IPS-NIHi11 (cell line): ENCODE measurements at places on chromosomes 16 and 17.

DNA sequence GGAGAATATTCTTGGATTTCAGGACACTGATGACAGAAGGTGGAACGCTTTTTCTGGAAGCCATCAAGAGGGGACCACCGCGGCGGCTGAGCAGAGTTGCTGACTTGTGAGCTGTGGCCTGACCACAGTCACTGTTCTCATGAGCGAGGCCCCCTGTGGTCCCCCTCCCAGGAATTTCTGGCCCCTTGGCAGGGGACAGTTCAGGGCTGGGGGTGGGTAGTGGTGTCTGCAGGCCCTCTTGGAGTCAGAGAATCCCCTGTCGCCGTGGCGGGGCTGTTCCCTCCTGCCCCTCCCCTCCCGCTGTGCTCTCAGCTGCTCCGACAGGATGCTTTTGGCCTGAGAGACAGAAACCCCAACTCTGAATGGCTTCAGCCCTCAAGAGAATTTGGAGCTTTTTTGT, 292.0 kb downstream of the SEC14L1 start:
- peak; percentile 15 for DNase-seq

DNA sequence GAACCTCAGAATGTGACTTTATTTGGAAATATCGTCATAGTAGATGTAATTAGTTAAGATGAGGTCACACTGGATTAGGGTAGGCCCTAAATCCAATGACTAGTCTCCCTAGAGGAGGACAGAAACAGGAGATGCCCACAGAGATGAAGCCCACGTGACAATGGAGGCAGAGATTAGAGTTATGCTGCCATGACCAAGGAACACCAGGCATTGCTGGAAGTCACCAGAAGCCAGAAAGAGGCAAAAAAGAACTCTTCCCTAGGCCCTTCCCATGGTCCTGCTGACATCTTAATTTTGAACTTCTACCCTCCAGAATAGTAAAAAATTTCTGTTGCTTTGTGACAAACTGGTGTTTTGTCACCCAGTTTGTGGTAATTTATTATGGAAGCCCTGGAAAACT, 49.6 kb downstream of the IKZF3 start:
- no peak for DNase-seq

- DNase-seq = no peak
These were observed 121.0 kb upstream of the TOB1 start for GRCh38 chr17:50986989-50987660.

DNA sequence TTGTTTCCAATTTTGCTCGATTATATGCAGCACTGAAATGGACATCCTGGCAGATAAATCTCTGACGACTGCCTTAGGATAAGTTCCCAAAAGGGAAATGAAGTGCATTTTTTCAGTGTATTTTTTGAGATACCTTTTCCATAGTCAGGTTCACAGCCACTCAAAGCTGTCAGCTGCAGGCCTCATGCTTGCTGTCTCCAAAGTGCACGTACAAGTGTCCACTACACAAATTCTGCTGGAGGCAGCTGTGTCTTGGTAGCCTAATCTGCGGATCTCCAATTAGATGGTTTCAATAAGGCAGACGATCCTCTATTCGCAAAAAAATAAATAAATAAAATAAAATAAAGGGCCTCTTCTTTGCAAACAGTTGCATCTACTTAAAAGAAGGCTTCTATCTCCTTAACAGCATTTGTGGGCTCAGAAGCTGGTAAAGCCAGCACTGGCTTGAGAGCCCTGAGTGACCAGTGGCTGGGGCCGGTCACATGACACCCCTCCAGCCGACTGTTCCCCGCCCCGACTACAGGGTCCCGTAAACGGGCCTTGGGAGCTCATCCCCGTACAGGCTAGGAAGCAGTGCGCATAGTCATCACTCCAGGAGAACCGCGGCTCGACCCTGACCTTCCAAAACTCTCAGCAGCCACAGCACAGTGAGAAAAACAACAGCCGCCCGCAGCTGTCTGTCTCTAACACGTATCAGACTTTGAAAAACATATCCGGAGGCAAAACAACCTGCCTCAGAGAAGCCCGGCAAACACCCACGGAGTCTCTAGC, 18.8 kb downstream of the RPH3AL start:
- peak; percentile 82 for DNase-seq

- no peak for DNase-seq
These were observed 1.2 kb downstream of the SNTB2 start for GRCh38 chr16:69188236-69188549.

- no peak for DNase-seq
These were observed 6.2 kb upstream of the CHP2 start for GRCh38 chr16:23748630-23749029.

DNA sequence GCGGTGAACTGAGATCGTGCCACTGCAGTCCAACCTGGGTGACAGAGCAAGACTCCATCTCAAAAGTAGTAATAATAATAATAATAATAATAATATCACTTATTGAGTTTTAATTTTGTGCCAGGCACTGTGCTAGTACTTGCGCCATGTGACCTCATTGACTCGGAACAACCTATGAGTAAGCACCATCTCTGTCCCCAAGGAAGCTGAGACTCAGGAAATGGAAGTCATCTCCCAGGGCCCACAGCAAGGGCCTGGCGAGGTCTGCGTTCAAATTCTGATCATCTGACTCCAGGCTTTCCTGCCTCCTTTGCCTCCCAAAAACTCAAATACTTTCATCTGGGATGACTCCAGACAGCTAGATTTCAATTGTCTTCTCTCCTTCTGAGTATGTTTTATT, 162.9 kb downstream of the SEC14L1 start:
- no peak for DNase-seq

- no peak for DNase-seq
These were observed 29.1 kb upstream of the SPNS2 start for GRCh38 chr17:4469552-4469951.

DNA sequence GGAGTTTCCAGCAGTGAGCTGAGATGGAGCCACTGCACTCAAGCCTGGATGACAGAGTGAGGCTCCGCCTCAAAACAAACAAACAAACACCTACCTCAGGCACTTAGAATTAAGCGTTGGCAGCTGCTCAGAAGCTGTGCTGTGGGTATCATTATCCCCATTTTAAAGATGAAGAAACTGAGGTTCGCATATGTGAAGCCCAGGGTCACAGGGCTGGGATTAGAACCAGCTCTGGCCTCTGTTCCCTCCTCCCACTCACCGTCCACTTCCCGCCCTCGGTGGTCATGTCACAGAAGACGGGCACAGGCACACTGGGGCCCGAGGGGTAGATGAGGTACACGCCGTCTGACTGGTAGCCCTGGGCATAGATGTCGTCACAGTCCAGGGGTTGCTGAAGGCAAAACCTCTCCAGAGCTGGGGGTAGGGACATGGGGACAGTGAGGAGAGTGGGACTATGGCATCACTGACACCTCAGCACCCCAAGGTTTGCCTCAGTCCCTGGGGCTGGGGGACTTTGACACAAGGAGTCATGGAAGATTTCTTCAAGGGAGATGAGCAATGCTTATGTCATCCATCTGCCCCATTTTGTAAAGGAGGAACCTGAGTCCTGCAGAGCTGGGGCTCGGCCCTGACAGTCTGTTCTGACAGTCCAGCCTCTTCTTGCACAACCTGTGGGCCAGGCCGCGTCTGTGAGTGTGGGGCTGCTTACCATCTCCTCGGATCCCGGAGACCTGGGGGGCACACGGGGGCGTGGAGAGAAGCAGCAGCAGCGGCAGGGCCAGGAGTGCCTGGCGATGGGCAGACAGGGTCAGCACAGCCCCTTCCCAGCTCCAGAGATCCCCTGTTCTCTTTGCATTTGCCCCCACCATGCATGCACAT, 700 bp downstream of the MFAP4 start:
- DNase-seq = no peak

DNA sequence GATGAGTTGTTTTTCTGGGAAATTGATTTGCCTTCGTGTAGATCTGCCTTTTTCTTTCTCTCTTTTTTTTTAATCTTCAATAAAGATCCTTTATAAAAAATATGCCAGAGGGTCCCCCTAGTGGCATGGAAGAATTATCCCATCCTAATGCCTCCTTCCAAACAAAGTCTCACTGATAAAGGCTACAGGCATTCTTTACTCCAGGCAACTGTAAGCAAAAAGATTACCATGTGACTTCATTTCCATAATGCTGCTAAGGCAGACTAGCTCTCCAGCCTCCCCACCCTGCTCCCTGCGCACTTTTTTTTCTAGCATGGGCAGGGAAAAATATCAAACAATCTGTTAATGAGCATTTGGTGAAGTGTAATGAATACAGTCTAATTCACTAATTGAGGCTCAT, 220.2 kb upstream of the CDH8 start:
- DNase-seq = peak; percentile 23

DNA sequence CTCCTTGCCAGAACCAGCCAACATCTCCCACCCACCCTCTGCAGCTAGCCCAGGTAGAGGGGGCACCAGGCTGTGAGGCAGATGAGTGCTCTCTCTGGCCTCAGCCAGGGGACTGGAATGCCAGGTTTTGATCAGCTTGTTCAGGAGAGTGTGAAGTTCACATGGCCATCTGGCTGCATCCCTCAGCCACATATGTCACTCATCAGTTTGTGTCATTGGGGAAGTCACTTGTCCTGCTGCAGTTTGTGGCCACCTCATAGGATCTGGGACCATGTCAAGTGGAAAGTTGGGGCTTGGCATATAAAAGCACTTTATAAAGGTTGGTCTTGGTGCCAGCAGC, 147.6 kb downstream of the SOCS1 start:
- no peak for DNase-seq
